NCI-H1930 (cell line): ENCODE measurements at places on chromosomes 4 and X.
A peak's percentile ranks its signal among the peaks of the same experiment; 100 is the strongest.

- no peak for DNase-seq
These were observed 22.8 kb downstream of the MAD2L1 start for GRCh38 chr4:120043828-120044227.

DNA sequence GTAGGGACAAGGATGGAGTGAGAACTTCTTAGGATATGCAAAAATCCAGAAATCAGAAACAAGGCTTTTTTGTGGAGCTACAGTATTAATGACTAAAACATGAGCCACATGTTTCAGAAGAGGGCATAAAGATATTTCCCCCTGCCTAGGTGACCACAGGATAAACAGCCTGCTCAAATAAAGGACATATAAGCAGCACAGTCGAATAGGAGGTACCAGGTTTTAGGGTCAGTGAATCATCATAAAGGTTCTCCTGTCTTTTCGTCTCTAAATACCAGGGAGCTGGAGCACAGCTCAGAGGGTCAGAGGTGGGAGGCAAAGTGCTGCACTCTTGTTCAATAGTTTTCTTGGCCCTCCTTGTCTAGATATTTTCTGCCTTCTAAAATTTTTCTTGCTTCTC is 211.9 kb upstream of the HS3ST1 start:
- no peak for DNase-seq

GRCh38 chr4:138579146-138579545 is 337.0 kb upstream of the SLC7A11 start:
- no peak for DNase-seq

GRCh38 chr4:54139332-54139731 is 39.4 kb downstream of the GSX2 start:
- no peak for DNase-seq

DNA sequence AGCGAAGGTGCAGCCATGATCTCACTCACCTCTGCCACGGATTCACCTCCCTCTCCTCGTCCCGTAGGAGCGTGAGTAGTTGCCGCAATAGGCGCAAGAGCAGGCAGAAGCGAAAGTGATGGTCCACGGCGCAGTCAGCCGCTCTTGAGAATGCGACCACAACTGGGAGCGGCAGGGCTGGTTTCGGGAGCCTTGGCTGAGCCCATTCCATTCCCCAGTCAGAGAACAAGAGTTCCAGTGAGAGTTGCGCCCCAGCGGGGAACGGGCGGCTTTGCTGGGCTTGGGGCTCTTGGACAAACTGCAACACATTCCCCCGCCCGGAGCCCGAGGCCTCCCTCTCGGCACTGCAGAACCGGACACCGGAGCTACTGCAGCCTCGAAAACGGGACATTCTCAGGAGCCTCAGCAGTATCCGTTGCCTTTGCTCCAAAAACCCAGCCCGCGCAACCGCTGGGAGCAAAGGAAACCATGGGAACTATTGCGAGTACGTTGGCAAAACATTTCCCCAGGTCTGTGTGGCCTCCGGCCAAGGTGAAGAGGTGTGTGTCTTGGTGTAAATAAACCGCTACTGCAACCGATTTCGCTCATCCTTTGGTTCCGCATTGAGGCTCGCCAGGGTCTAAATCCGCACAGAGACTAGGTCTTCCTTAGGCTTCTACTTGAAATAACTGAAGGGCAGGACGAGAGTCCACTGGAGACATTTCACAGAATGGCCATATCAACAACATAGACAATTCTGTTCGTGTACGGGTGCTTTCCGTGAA is 5.7 kb upstream of the ZBTB33 start:
- peak; percentile 71 for DNase-seq

DNA sequence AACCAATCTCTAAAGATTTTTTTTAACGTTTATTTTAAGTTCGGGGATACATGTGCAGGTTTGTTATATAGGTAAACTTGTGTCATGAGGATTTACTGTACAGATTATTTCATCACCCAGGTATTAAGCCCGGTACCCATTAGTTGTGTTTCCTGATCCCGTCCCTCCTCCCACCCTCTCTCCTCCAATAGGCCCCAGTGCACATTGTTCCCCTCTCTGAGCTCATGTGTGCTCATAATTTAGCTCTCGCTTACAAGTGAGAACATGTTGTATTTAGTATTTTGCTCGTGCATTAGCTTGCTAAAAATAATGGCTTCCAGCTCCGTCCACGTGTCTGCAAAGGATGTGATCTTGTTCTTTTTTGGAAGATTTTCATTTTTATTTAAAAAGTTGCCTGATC is 2309.4 kb upstream of the AGA start:
- DNase-seq, result no peak

DNA sequence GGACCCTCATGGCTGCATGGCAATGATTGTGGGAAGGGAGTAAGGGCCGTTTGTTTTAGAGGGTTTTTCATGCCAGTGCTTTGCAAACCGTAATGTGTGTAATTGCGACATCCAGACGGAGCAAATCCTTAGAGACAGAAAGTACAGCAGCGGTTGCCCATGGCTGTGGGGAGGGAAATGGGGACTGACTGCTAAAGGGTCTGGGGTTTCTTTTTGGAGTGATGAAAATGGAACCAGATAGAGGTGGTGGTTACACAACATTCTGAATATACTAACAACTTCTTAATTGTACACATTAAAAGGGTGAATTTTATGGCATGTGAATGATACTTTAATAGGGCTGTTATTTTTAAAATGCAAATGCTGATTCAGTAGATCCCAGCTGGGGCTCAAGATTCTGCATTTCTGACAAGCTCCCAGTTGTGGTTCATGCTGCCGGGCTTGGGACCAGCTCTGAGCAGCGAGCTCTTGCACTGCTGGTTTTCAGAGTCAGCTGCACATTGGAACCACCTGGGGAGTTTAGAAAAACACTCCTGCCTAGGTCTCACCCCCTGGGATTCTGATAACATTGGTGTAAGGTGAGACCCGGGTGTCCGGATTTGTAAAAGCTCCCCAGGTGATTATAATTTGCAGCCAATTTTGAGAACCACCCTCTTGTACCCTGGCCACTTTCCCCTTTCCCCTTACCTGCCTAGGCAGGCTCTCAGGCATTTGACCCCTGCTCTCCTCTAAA is 47.7 kb downstream of the PRPS1 start:
- DNase-seq, result no peak

GRCh38 chrX:24498975-24499374 is 33.9 kb downstream of the PDK3 start:
- DNase-seq, result no peak

- DNase-seq, result no peak
These were observed 206.3 kb downstream of the SLC4A4 start for GRCh38 chr4:71545168-71545567.

GRCh38 chrX:129495900-129496299 is 27.4 kb downstream of the SMARCA1 start:
- DNase-seq, result no peak

GRCh38 chr4:73911746-73912145 is 42.6 kb downstream of the CXCL1 start:
- no peak for DNase-seq

- DNase-seq, result no peak
These were observed 558.8 kb upstream of the GRIA3 start for GRCh38 chrX:122625239-122625638.

- no peak for DNase-seq
These were observed 30.1 kb downstream of the NEIL3 start for GRCh38 chr4:177339477-177340374.

- no peak for DNase-seq
These were observed 3.3 kb downstream of the SH3BP2 start for GRCh38 chr4:2795893-2796848.

DNA sequence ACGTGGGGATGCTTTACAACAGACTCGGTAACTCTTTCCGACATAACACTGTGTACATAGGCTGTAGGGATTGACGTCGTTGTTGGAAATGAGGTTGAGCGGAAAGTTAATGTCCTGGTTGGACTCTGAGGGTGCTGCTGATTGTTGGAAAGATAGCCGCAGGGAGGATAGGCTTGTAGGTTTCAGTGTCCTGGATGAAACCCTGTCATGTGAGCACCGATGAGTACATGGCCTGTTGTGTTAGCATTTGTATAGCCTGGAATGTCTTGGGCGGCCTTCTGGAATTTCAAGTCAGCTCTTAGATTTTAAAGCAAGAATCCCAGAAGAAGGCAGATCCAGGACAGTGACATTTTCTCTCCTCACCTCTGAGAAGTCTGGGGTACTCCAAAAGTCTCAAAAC is 63.3 kb downstream of the TBC1D14 start:
- no peak for DNase-seq

GRCh38 chr4:6354119-6354518 is 84.5 kb downstream of the WFS1 start:
- DNase-seq, result no peak

DNA sequence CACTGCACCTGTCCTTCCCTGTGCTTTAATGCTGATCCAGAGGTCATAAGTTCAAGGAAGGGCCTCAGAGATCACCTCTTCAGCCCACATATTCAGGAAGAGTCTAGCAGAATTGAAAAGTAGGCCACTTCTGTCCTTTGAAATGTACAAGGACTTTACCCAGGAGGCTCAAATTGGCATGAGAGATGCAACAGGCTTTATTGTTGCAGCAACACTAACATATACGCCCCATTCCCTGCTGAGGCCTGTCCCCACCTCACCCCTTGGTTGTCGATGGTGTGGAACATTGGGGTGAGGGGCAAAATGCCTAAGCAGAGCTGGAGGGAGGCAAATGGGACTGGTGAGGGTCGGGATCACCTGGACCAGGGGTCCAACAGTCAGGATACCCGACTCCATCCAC is 2.8 kb downstream of the PRAF2 start:
- no peak for DNase-seq

DNA sequence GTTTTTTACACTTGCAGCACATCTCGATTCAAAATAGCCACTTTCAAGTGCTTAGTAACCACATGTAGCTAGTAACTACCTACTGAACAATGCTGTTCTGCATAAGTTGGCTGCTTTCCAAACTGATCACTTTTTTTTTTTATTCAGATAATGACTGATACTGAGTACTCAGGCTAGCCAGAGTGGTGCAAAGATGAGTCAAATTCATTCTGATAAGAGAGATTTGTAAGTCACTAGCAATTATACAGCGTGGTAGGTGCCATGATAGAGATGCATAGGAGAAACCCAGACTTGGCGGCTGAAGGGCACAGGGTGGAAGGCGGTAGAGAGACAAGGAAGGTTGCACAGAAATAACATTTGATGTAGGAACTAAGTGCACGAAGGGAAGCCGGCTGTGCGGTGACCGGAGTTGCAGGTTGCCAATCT is 357 bp upstream of the IGBP1 start:
- DNase-seq, result no peak

GRCh38 chr4:139391731-139392130 is 62.2 kb upstream of the RAB33B start:
- DNase-seq, result no peak

DNA sequence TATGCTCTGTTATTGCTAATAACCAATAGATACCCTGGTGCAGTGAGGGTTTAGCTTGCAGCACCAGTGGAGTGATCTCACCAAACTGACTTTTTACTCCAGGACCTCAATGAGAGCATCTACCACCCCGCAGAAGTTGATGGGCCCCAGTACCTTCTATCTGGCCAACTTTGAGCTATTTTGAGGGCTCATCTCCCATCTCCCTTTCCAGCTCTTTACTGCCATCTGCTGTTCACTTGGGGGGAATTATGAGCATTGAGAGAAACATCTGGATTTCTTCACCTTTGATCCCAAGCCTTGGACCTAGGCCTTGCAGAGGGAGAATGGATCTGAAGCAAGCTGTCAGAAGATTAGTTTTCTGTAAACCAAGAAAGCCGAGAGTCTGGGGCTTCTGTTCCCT is 143.6 kb downstream of the TMEM164 start:
- DNase-seq, result peak; percentile 8

- no peak for DNase-seq
These were observed 159.0 kb downstream of the LRBA start for GRCh38 chr4:150855981-150856510.

DNA sequence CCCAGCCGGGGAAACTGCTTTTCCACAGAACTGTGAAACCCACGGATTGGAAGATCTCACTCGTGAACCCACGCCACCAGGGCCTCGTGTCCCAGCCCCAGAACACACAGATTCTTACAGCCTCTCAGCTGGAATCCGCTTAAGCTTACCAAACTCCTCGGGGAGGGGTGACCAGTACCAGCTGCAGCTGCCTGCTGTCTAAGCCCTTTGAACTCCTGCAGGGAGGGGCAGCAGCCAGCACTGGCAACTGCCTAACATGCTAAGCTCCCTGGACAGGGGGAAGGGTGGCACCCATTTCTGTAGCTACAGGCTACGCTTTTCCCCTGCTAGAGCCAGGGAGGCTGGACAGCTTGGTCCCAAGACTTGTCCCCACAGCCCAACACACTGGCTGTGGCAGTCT is 38.4 kb downstream of the TBL1X start:
- no peak for DNase-seq

GRCh38 chrX:148271263-148271662 is 229.2 kb upstream of the AFF2 start:
- no peak for DNase-seq

GRCh38 chr4:8690216-8691150 is 97.9 kb downstream of the CPZ start:
- DNase-seq, result no peak

- DNase-seq, result no peak
These were observed 55.8 kb downstream of the CLCN5 start for GRCh38 chrX:49978176-49978575.

DNA sequence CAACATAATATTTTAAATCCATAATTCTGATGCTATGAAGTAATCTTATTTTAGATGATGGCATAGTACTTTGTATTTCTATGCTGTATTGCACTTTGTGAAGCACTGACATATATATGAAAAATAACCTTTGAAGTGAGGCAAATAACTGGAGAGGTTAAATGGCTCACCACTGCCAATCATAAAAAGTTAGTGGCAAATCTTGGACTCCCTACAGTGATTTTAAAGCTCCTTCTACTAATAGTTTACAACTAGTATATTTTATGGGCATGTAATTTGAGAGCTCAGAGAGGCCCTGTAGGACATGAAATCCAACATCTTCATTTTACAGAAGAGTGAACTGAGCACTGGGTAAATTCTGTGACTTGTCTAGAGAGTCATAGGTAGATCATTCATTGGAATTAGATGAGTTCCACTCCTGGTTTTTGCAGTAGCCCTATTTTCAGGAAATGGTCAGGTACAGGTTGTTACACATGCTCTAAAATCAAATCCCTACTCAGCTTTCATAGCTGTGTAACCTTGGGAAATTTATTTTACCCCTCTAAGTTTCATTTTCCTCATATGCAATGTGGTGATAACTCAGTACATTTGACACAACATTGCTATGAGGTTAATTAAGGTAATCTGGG is 804 bp upstream of the GC start:
- DNase-seq, result no peak

GRCh38 chrX:17375637-17376430 is 834 bp downstream of the NHS start:
- peak; percentile 25 for DNase-seq

GRCh38 chrX:133307637-133308498 is 89.7 kb upstream of the TFDP3 start:
- DNase-seq, result no peak

DNA sequence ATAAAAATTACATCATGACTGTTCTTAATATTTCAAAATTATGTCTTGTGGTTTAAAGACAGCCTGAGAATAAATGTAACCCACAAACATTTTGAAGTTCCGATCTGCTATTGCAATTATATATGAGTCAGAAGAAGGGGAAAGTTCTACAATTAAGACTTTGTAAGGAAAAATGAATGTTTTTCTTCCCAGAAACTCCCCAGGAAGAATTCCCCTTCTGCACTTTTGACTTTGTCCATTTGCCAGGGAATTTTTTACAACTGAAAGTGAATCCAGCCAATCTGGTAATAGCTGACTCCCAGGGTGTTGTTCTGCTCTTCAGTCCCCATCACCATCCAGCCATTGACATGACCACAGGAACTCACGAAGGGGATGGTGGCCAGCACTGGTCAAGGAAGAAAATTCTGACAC is 61.6 kb upstream of the NOCT start:
- DNase-seq, result no peak

- no peak for DNase-seq
These were observed 56.1 kb upstream of the TMEM131L start for GRCh38 chr4:153409924-153410501.
